Hypothalamus (tissue), 51 donors: ENCODE measurements at places on chromosomes 7 and 10.

DNA sequence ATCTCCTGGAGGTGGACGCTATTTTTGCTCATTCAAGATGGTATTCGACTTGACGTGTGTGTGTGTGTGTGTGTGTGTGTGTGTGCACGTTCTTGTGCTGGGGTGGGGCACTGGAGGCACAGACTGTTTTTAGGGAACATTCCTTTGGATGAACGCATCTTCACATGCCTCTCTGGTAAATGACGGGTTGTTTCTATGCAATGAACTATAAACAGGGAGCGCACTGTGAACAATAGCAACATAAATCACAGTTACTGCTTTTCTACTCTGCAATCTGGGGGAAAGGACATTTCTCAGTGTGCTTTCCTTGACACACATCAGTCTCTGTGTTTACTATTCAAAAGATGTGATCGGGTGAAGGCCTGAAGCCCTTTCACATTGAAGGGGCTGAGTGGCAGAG, 120.1 kb upstream of the PITRM1 start:
- DNase-seq = no peak

DNA sequence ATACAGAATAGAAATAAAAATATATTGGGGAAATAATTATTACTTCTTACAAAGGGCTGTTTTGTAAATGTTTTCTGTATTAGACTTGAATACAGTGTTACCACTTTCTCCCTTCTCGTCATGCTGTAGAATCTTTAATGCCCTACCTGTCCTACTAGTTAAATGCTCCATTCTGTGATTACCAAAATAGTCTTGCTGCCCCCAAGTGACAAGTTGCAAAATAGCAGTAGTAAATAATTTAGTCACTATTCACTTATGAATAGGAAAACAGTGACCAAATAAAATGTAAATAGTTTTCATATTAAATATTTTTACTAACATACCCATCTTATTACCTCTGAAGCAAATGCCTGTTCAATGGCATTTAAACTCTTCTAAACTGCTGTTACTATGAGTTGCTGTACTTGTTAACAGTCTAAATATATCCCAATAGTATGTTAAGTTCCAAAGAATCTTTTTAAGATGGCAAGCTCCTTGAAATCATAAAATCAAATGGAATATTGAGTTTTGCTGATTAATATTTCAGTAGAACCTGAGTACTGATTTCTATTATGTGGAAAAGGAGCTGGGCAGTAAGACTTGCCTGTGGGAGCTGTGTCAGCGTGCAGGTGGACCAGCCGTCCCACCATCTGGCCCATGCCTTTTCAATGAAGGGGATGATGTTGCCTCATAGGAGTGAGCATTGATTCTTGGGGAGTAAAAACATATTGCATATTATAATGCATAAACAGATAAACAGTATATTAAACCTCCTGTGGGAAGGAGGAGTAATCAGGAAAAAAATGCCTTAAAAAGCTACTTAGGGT, 18.1 kb upstream of the OIT3 start:
- DNase-seq = no peak

DNA sequence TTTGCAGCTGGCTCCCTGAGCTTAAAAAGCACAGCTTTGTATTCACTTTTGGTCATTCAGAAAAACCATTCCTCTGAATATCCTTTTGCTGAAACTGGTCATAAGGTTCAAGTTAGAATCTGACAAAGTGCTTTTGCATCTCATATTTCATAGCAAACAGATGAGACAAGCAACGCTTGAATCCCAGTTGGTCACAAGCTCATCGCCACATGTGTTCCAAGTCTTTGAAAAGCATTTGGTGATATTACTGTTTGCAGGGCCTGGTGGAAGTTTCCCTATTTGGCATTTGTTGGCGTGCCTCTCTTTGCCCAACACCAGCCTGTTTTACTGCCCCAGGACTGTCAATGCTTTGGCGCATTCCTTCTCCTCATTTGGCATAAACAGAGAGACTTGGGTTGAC, 10.3 kb downstream of the TACC2 start:
- DNase-seq = no peak

DNA sequence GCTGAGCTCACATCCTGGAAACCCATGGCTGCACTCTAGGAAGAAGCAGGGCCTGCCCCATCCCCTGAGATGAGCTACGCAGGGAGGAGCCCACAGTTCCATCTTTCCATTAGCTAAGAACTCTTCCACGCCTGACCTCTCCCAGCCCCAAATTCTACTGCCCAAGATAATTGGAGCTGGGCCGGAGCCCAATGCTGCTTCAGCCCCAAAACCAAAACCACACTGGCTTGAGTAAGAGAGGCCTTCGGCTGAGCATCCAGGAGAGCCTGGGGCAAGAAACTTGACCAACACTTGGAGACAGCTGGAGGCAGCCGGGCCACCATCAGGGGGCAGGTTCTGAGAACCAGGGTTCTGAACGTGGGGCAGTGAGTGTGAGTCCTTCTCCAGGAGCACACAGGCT, 116.1 kb upstream of the ZMIZ1 start:
- no peak for DNase-seq

GRCh38 chr7:129968592-129969383, 16.0 kb upstream of the UBE2H start:
- no peak for DNase-seq

DNA sequence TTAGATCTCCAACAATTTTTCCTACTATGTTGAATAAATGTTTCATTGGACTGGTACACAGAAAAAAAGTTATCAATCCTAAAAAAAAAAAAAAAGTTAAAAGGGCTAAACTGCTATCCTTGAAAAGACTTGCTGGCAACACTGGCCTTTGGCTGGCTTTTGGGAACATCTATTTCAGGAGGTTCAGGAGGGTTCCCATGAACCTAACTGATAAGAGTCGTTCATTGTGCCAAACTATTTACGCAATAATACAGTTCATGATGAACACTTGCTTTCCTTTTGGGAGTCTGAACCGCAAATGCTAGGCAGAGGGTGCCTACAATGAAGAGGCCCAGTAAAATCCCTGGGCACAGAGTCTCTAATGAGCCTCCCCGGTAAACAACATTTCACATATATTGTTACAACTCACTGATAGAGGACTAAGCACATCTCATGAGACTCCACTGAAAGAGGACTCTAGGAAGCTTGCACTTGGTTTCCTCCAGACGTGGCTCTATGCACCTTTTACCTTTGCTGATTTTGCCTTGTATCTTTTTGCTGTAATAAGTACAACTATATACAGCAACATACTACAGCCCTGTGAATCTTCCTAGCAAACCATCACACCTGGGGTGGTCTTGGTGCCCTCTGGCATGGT, 45.0 kb downstream of the ZFAND4 start:
- no peak for DNase-seq

DNA sequence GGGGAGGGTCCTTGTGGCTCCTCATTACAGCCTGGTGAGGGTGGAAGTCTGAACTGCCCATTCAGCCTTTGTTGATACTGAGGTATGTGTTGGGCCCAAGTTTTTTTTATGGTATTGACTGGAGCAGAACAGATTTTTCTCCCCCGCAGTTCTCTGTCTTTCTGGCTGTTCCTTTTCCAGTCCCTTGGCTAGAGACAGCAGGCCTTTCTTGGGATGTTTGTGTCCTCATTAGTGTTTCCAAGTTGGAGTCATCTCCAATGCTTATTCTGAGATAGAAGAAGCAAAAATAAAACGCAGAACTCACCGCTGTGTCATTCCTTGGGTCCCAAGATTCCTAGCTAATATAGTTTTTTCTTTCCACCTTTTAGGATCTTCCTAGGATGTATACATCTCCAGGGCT, 193.3 kb downstream of the RAMP3 start:
- no peak for DNase-seq

- no peak for DNase-seq
Observed at GRCh38 chr10:114471906-114472876, 67.9 kb upstream of the AFAP1L2 start.

GRCh38 chr10:26438534-26439341, 597 bp downstream of the APBB1IP start:
- no peak for DNase-seq

DNA sequence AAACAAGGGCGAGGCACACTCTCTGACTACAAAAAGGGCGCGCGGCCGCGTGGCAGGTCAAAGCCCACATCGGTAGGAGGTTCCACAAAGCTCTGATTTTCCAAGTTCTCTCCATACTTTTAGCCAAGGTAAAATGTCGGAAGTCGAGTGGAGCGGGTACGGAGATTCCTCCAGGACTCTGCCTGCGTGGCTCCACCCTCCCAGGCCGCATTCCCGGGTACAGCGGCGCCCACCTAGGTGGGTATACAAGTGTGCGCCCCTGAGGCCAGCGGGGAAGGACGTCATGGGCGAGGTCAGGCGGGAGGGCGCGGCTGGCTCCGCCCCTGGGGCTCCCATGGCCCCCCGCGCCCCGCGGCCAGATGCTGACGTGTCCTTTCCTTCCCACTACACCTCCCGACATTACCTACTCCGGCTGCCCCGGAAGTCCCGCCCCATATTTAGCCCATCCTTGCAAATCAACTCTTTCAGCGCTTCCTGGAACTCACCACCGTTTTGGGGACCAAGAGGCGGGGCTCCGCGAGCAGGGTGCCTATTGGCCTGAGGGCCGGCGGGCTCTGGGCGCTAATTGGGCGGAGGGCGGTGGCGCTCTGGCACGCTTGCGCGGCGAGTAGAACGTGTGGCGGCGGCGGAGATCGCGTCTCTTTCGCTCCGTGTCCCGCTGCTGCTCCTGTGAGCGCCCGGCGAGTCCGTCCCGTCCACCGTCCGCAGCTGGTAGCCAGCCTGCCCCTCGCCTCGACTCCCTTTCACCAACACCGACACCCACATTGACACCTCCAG, at the start of gene SND1:
TSS of gene SND1 (plus strand) at position 639 of the 777 bp plus-strand sequence. CDS start 180 bp downstream, outside the sequence.
- DNase-seq = peak; percentile 99

GRCh38 chr10:84214046-84214572, 11.2 kb downstream of the LRIT2 start:
- no peak for DNase-seq

GRCh38 chr7:30934732-30935568, 23.3 kb downstream of the AQP1 start:
- DNase-seq = no peak

DNA sequence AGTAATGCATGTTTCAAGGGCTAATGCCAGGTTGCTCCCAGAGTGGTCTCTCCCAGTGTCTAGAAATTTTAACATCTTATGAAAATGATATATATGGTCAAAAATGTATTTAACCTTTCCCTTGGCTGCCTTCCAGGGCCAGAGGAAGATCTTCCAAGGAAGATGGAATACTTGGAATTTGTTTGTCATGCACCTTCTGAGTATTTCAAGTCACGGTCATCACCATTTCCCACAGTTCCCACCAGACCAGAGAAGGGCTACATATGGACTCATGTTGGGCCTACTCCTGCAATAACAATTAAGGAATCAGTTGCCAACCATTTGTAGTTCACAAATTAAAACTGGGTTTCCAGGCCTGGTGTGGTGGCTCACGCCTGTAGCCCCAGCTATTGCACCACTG, 9.0 kb downstream of the GATAD1 start:
- DNase-seq = no peak

GRCh38 chr10:43249151-43249961, 17.5 kb downstream of the RASGEF1A start:
- DNase-seq = no peak

DNA sequence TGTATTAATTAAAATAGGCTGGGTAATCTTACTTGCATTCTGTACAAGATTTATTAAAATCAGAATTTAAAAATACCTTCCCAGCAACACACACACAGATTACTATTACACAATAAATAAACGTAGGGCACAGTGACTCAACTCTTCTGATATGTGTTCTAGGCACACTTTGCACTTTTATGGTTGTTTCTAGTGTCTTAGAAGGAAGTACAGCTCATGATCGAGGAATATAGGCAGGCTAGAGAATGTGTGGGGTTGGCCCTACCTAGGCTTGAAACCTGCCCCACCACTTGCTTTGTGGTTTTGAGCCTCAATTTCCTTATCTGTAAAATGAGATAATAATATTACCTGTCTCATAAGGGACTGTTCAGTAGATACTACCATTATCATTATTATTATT, 30.5 kb downstream of the ARMC3 start:
- no peak for DNase-seq

DNA sequence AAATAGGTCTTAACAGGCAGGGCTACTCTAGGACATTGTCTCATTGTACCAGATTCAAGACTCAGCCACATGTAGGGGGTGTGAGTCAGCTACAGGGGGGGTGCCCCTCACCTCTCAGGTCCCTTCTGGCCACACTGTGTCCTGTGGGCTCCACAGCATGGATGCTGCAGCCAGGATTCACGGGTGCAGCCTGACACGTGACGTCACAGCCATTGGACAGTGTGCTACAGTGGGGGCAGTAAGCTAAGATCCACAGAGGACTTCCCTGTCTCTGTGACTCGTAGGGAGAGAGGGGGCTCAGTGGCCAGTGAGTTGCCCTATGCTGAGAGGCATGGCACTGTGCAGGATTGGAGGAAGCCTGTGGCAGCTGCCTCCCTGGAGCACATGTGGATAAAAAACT, 77.9 kb downstream of the TMEM178B start:
- DNase-seq = no peak

GRCh38 chr7:46542076-46542475, 621.0 kb upstream of the IGFBP3 start:
- no peak for DNase-seq

GRCh38 chr10:132596742-132597279, 59.2 kb downstream of the INPP5A start:
- DNase-seq = no peak

DNA sequence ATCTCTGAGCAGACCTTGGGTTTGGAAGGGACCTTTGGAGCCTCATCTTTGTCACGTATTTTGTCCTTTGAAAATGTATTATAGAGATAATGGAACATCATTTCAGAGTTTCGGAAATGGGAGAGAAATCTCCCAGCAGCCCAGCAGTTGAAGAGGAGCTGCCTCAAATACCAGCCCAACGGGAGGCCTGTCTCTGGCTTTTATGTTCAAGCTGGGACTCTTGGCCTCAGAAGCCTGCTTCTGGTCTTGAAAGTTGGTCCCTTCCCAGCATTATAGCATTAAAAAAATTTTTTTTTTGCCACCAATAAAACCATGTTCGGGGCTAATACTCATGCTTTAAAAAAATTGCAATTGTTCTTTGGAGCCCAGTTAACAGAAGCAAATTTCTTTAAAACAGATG, 73.4 kb upstream of the CTBP2 start:
- DNase-seq = no peak

GRCh38 chr10:26448292-26448691, 10.2 kb downstream of the APBB1IP start:
- no peak for DNase-seq

DNA sequence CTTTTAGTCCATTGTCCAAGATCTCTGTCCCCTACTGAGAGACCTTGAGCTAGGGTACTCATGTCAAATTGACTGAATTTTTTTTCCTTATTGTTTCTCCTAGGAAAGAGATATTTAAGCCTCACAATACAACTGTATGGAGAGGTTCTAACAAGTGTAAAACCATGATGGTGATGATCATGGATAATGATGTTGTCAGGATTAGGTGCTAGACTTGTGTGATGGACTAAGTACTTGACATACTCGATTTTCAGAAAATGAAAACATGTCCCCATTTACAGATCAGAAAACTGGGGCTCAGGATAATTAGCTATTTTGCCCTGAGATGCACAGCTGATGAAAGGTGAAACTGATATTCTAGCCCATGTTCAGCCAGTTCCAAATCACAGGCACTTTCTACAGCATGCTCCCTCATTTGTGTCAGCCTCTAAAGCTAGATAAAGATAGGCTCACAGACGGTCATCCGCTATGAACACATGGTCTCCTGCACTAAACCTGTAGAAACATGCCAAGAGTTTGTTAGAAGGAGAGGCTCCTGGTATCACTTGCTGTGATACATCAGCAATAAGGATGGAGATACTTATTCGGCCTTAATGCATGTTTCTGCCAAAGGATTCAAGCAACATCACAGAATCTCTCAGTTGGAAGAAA, 67.6 kb downstream of the CREB3L2 start:
- no peak for DNase-seq
